ENCODE measurements at places on chromosomes 5 and 9.

GRCh38 chr5:142821733-142822487 lies 51.7 kb downstream of the ARHGAP26 start:
- no peak for DNase-seq

DNA sequence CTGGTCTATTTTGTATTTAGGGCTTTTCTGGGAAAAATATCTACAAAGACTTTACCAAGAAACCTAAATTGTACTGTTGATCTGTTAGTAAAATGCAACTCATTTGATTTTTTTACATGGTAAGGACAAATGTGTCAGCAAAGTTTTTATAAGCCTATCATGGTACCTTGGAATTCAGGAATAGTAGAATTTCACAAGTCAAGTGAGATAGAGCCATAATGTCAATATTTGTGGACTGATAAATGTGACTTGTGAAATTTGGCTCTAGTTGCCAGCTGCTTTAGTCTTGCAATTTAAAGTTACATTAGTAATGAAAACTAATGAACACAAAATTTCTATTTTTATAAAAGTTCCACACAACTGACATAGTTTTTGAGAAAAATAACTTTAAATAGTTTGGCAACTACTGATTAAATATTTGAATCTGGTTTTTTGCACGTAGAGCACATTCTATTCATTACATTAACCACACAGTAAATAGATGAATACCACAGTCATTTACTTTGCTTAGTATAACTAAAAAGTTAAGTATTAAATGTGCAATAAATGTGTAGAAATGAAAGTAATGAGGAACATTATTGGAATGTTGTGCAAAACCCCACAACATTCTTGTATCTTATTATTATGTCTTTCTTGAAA lies 41.2 kb upstream of the RIOK2 start:
- DNase-seq, result no peak

- no peak for DNase-seq
Observed at GRCh38 chr9:126973651-126974529, 59.3 kb downstream of the RALGPS1 start.

DNA sequence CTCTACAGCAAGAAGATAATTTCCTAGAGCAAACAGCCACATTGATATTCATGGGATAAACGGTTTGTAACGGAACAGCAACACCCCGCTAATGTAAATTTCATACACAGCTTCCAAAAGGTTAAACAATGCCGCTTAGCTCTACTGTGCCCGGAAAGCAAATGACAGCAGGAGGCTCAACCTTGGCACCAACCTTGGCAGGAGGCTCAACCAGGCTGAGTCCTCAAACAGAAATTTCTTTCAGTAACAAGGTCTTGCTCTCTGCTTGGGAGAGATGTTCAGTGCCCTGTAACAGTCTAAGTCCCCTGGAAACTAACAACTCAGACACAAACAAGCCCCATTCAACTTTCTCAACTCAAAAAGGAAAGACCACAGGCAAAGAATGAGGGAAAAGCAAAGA lies 11.1 kb upstream of the PPP1R2B start:
- no peak for DNase-seq

DNA sequence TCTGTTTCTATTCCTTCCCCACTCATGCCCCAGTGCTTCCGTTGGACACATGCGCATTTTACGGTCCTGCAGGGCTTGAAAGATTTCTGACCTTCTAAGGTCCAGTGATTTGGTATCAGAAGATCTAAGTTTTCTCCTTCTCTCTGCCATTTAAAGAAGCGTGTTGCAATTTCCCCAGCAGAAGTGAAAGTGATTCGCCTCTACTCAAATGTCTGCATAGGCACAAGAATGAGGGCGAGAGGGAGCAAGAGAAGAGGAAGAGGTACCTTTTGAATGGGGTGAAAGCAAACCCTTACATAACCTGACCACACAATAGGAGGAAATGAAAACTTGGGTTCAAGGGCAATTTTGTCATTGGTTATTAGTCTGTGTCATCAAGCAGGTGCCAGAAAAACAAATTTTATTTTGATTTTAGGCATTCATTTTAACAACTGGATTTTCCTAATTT lies 31.7 kb upstream of the NR3C1 start:
- no peak for DNase-seq

DNA sequence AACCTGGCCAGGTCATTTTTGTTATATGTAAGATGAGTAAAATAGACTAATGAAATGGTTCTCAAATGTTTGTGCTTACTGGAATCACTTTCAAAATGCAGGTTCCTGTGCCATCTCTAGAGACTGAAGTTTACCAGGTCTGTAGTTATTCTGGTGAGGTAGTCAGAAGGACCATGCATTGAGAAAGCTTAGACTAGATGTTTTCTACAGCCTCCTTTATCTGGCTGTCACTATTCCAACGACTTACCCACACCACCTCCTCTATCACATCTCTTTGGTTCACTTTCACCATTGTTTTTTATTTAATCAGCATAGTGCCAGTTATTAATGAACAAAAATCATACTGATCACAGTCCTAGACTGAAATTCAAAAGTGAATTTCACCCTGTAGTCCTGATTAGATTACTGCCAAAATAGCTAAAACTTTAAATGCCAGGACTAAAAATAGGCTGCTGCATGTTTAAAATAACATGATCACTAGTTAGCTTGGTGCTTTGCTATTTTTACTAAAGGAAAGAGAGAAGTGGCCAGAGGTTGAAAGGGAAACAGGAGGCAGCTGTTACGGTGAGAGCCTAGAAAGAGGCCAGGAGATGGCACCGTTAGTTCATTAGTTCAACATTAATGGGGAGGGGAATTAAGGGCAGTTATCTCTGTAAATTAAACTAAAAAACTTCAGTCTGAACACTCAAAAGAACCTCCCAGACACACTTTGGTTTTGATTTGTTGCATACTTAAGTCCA lies 13.9 kb upstream of the FNIP1 start:
- no peak for DNase-seq

GRCh38 chr5:6684075-6684474 lies 29.2 kb upstream of the TENT4A start:
- no peak for DNase-seq

DNA sequence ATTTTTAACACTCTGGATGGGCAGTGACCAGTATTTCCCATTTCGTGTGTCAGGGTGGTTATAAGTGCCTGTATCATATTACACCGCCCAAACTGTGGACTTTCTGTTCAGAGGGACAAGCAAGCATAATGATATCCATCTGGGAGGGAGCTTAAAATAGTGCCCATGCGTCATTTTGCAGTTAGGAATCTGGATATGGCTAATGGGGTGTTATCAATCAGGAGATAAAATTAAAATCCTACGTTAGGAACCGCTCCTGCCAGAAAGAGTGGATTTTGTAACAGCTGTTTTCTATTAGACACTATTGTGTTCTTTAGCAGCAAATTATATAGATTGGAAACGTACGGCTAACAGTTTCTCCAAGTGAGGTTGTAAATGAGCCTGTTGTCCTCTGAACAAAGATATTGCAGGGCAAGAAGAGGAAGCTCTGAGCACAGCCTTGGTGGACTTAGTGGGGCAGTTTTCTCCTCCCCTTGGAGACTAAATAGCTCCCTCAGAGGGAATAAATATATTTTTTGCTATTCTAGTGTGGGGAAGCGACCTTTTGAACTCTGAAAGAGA lies 160.4 kb downstream of the SPATA31D1 start:
- DNase-seq, result no peak

GRCh38 chr5:120306303-120306702 lies 157.8 kb upstream of the PRR16 start:
- no peak for DNase-seq

GRCh38 chr5:73298772-73299630 lies 126.0 kb downstream of the TMEM174 start:
- DNase-seq, result no peak

DNA sequence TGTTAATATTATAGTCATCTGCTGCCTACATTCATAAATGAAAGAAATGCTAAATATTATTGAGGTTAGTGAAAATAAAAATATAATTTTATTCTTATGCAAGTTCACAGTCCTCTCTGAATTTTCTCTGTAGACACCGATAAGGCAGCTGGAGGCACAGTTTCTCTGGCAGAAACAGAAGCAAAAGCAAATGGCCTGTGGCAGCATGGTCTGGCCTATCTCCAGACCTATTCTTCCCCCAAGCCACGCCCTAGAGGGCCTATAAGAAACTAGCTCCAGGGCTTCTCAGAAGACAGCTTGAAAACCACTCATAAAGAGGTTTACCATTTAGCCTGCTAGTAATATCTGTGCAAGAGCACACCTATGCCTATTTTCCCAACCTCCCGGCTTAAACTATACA lies 28.4 kb downstream of the MRPS27 start:
- no peak for DNase-seq
